Inflammatory macrophage treated with lipopolysaccharide for 4 hours (primary cell): ENCODE measurements at places on chromosomes 13 and 19.

DNA sequence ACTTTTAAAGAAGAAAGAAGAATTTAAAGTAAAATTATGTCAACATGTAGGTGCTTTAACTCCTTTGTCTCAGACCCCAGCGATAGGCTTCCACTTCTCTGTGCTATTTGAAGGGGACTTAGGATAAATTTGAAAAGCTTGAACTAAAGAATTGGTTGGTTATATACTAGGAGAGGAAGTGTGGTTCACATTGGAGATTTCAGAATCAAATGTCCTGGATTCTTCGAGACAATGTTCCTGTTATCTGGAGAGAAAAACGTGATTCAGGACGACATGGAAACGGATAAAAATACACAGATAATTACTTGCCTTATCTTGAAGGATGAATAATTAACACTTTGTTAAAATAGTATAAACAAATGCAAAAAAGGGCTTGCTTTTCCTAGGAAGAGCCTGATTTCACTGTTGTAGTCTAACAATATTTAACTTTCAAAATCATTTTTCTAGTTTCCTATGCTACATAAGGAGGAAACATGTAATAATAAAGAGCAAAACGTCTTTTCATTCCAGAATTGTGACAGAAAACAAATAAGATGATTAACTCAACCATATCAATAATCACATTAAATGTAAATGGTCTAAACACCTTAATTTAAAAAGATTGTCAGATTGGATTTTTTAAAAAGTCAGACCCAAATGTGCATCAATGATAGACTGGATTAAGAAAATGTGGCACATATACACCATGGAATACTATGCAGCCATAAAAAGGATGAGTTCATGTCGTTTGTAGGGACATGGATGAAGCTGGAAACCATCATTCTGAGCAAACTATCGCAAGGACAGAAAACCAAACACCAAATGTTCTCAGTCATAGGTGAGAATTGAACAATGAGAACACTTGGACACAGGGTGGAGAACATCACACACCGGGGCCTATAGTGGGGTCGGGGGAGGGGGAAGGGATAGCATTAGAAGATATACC, 724 bp upstream of the ZNF780A start:
- DNase-seq = no peak

DNA sequence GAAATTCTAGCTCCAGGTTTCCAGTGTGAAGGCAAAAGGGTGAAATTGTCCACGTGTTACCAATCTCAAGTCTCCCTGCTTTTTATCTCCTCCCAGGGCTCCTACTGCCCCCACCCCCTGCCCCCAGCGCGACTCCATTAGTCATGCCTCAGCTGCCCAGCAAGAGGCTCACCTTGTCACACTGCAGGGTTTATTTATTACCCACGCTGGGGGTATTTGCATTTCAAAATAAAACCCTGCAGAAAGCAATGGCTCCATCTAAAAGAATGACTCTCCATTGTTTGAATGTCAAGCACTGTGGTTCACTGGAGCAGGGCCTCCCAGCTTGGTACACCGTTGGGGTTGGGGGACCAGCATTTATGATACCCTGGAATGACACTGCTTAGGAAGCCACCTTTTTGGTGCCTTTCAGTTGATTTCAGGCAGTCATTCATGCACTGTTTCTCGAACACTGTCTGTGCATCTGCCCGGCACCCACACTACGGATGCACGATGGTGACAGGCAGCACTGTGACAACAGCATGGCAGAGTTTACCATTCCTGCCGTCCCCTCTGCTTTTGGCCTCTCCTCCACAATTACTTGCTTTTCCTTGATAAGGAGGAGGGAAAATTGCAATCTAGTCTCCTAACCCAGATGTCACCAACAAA, 9.9 kb upstream of the POP4 start:
- no peak for DNase-seq

DNA sequence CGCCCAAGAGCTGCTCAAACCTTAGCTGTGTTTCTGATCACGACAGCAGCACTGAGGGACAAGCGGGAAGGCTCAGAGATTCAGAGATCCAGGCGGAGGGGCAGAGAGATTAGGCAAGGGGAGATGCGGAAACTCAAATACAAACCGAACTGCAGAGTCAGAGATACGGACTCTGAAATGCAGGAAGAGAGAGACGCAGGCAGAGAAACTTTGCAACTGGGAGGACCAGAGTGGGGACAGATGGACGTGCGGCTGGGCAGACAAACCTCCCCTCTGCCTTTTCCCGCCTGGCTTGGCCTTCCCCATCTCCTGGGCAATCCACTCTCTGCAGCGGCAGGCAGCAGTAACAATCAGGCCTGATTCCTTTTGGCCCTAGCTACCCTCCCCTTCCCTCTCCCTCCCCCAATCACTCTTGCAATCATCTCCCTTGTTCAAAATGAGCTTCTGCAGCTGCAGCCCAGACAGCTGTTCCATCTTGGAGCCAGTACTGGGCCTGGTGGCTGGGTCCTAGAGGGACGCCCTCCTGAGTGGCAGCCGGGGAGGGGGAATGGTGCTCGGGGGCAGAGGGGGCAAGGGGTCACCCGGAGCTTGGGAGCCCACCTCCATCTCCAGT, 29.7 kb downstream of the OLFM2 start:
- no peak for DNase-seq

DNA sequence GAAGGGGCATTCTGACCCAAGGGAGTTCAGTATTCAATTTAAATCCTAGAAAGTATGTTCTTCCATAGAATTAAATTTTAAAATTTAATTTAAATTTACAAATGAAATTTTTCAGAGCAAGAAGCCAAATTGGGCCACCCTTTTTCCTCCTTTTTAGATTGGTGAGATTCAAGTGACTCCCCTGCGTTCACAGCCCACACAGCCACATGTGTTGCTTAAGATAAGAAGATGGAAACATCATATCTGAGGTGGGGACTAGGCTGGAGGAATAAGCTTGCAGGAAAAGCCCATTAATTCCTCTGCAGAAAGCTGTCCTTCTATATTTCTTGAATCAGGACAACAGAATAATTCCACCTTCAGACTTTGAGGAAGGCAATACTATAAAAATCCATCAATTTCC, 392.7 kb upstream of the ZNF507 start:
- DNase-seq = no peak

- DNase-seq = peak; percentile 68
Observed at GRCh38 chr19:925087-925525, 729 bp upstream of the ARID3A start.

- no peak for DNase-seq
Observed at GRCh38 chr19:18252370-18252717, 21.9 kb downstream of the IQCN start.

GRCh38 chr19:10027158-10027997, 14.1 kb downstream of the RDH8 start:
- DNase-seq = peak; percentile 79

GRCh38 chr19:12868540-12869112, 12.6 kb downstream of the DNASE2 start:
- DNase-seq = peak; percentile 16

DNA sequence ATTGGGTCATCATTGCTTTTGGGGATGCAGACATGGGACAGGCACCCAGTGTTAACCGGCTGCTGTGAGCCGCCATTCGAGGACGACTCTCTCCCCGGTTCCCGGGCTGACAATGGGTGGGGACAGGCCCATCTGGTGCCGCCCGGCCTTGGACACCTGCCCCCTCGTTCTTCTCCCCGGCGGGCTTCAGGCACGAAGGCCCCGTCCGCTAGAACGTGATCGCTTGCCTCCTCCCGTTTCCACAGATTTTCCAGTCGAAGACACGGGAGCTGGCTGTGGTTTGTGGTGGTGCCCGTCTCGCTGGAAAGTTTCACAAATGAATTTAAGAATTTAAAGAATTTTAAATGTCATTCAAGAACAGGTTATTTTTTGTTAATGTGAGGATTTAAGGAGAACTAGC, 2.0 kb downstream of the PALM start:
- no peak for DNase-seq

DNA sequence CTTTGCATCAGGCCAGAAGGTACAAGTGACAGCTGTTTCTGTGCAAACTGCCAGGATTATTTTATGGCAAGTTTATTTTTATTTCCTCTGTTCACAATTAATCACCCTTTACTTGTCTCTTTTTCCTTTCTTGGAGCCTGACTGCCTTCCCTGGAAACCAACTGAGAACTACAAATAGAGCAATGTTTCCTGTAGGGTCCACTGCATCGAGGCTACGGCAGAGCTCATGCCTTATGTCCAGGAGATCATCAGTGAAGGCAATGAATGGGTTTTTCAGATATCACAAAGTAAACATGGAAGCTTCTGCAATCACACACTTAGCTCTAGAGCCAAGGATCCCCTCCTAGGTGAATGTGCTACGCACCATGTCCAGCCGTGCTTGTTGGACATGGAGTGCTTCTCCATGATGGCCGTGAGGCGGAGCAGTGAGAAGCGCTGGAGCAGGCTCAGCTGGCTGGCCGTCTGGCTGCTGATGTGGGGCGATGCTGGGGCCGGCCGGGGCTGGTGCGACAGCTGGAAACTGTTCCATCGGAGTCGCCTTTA, 110.9 kb downstream of the KL start:
- DNase-seq = no peak

DNA sequence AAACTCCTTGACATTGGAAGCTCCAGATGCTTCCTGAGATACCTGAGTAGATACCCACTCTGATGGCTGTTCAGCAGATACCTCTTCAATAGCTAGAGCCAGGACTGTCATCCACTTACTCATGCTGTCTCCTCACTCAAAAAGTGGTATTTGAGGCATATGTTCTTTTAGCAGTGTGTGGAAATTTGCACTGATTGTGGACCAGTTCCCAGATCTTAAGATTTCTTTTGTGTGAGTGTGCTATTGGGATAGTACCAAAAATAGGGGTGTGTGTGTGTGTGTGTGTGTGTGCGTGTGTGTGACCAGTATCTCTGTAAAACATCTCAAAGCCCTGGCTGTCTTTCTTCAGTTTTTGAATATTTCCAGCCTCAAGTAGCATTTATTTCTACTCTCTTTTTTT, 108.3 kb downstream of the SLITRK5 start:
- DNase-seq = no peak

GRCh38 chr13:94702181-94703041, 9.9 kb downstream of the SOX21 start:
- no peak for DNase-seq

DNA sequence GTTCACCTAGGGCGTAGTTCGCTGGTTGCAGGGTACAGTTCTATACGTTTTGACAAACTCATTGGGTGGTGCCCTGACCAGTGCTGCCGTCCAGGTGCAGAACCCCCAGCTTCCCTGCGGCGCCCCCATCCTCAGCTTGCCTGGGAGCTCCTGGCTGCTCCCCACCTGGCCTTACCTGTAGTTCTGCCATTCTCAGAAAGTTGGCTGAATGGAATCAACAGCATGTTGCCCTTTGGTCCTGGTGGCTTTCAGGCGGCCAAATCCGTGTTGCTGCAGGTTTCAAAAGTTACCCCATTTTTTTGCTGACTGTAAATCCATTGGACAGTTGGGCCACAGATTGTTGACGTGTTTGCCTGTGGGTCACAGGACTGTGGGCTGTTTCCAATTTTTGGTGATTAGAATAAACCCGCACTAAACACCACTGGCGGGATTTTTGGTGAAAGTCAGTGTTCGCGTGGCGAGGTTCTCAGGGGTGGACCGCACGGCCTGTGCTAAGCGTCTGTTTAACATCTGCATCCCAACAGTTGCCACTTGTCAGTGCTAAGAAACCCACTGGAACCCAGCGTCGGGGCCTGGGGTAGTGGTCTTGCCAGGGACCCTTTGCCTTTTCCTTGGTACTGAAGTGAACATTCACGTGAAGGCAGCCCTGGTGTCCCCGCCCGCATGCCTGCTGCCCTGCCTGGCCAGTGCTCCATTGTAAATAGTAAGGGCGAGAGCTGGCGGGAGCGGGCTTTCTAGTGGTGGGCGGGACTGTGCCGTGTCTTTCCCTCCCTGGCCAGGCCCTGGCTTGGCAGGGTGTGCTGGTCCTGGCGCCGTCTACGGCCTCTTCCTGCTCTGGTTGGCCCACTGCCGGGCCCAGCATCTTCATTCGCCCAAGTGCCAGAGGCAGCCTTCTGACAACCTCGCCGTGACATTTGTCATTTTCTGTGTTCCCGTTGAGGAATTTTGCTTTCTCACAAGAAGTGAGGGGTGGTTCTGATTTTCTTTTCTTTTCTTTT, 3.3 kb downstream of the DOT1L start:
- peak; percentile 71 for DNase-seq

- no peak for DNase-seq
Observed at GRCh38 chr13:20149762-20150161, 11.1 kb downstream of the GJA3 start.

DNA sequence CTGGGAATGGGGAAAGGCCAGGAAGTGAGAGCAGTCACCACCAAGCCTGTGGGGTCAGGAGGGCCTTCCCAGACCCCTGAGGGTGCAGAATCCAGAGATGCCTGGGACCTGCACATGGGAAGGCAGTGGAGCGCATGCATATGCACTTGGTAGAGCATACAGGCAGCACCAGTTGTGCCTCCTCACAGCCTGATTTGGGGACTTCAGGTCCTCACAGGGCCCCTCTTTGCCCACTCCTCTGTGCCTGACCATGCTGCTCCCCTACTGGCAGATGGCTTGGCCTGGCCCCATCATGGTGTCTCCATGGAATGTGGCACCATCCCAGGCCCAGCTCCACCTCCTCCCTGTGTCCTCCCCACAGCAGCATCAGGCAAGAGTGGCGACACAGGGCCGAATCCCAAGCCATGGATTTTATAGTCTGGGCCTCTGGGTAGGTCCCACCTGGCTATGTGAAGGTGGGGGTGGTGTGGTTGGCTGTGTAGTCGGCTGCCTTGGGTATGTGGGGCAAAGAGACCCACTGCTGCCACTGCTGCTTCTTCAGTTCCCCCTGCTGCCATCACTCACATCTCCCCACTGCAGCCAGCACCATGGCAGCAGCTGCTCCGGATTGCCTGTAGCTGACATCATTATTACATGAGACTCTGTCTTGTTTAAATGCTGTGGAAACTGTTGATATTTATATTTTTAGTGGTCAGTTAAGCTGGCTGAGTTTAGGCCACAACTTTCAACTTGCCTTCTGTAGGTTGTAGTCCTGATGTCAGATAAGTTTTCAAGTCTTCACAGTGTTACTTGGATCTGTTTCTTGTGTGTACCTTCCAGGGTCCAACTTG, 247.0 kb downstream of the GPC6 start:
- no peak for DNase-seq

GRCh38 chr19:38676023-38676877, 28.8 kb downstream of the ACTN4 start:
- DNase-seq = no peak

DNA sequence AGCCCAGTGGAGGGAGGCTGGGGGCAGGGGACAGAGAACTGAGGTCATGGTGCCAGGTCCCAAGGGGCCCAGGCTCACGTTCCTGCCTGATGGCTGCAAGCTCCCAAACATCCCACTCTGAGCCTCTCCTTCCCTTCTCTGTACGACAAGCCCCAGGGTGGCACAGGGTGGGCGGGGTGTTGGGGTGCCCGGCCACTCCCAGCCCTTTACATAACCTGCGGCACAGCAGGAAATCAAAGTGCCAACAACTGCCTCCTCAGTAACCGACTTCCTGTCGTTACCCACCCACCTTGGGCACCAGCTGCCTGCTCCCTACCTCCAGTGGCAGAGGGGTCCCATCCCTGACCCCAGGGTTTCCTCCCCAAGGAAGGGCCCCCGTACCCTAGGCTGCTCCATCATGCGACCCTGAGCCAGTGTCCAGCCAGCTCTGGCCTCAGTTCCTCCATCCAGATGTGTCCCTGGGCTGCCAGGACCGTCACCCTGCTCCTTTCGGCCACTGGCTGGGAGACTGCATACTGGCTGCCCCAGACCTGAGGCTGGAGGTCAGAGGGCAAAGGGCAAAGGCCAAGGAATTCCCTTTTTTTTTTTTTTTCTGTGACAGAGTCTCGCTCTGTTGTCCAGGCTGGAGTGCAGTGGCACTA, 27.7 kb upstream of the NFIC start:
- peak; percentile 18 for DNase-seq

- no peak for DNase-seq
Observed at GRCh38 chr19:18802354-18802753, 11.2 kb upstream of the COMP start.
